Urinary bladder (tissue), 4 donors: ENCODE measurements at places on chromosomes 2 and 18.

DNA sequence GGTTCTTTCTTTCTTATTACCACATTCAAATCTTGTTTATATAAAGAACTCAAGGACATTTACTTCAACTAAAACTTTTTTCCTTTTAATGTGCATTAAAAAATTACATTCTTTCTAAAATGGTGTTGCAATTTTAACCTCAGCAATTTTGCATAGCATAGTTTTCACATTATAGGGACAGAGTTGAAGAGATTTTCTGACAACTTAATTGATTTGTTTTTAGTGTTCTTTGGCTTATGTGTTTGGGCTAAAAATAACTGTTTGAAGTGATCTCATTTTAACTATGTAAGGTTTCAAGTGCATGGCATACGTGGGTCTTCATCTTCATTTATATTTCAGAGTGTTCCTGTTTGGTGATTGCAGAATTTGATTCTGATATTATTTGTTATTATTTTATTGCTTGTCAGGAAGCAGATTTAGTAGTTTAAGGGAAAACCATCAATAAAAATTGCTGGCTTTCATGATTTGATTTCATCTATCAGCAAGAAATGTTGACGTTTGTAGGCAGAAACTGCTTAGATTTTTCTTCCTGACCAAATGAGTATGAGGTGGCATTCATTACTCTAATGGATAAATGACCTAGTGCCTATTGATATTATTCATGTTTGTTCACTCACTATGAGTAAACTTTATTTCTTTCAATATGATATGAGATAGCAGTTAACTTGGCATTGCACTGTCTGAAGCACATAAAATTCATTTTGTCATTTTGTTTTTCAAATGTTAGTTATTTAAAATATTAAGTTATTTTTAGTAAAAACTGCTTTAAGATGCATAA is 398.4 kb downstream of the NUP35 start:
- DNase-seq: no peak

GRCh38 chr2:241989074-241989473 is 119.5 kb downstream of the RTP5 start:
- no peak for DNase-seq

DNA sequence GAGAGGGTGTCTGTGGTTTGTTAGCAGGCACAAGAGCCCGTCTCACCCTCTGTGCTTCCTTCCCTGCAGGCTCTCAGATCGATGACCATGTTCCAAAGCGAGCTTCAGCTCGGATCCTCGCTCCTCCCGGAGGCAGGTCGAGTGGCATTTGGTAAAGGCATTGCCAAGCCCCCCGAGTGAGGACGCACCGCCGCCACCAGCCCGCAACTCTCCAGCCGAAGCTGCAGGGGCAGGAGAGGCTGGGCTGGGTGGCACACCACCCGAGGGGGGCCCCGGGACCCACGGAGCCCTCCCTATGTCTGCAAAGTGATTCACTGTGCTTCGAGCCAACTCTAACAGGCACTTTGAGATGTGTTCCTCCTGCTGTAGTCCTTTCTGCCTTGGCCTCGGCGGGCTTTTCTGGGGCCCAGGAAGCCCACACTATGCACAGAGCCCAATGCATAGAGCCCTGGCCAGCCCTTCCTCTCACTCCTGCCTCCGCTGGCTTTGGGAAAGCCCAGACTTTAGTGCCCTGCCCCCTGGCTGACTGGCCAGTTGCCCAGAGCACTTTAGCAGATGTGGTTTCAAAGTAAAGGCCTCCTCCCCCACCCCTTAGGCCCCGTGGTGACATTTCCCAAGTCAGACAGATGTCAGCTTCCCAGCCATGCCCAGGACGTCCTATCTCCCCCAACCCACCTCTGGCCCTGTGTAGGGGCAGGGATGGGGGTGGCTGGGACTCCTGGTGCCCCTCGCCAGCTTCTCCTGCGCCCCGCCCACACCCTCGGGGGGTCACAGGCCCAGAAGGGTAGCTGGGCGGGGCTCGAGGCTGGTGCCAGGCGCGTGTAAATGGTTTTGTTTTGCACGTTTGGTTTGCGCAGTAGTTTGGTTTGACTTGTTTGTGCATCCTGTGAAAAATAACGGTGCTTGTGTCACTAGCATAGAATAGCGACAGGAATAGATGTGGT is 23.3 kb upstream of the MAPRE3 start:
- no peak for DNase-seq

GRCh38 chr18:36534154-36534688 is 236.7 kb downstream of the FHOD3 start:
- no peak for DNase-seq

GRCh38 chr2:240303896-240304745 is 131.3 kb upstream of the GPC1 start:
- DNase-seq: no peak

GRCh38 chr18:39561126-39561525 is 1995.5 kb upstream of the CELF4 start:
- DNase-seq: no peak

DNA sequence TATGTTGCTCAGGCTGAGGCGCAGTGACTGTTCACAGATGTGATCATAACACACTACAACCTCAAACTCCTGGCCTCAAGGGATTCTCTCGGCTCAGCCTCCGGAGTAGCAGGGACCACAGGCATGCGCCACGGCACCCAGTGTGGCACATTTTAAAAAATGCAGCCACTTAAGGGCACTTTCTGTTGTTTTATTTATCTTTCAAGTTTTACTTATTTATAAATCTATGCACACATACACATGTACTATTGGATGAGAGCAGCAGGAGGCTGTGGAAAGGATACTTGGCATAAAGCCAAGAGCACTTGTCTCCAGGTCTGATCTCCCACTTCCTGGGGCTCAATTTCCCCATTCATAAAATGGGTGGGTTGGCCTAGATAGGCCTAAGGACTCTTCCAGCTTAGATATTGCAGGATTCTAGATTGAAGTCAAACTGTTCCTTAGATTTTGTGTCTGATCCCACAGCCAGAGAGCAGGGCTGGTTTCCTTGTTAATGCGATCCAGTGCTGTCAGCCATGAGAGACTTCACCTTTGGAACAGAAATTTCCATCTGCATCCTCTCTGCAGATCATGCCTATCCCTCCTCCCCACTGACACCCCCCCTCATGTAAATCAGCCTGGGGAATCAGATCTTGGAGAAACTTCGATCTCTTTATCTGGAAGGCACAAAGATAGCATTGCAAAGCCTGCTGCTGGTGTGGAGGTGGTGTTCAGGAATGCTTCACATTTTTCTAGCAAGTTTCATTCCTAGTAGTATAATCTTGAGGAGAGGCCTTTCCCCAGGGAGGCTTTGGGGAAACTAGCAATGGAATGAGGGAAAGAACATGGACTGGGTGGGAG is 24.7 kb downstream of the PCBP1 start:
- DNase-seq: no peak

GRCh38 chr2:230226051-230226551 is 565 bp downstream of the SP140 start:
- no peak for DNase-seq

- no peak for DNase-seq
These were observed 56.2 kb downstream of the CYP27C1 start for GRCh38 chr2:127163921-127164320.

DNA sequence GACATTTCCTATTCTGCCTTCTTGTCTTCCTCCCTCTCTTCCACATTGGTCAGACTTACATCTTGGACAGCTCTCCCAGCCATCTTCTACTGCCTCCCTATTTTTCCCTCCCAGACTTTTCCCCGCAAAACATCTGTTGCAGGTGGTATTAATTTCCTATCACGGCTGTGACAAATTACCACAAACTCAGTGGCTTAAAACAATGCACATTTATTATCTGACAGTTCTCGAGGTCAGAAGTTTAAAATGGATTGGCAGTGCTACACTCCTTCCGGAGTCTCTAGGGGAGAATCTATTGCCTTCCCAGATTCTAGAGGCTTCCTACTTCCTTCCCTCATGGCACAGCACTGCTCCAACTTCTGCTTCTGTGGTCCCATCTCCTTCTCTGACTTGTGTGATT is 33.3 kb downstream of the STRADB start:
- DNase-seq: no peak

DNA sequence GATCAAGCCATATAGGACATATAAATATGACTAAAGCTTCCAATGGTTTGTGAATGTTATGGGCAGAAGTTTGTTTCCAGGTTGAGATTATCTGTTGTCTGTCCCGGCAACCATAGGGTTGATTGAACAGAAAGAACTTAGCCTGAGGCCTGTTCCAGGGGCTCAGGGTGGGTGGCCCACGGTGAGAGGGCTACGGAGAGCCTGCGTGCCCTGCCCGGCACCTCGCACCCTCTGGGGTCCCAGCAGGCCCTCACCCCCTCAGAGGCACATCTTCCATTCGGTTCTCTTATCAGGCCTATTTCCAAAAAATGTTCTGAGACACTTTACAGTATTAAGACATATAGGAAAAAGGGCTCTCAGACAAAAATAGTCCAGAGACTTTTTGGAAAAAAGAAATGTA is 40.4 kb upstream of the LDLRAD4 start:
- DNase-seq: no peak

- no peak for DNase-seq
These were observed 28.2 kb downstream of the CDKL4 start for GRCh38 chr2:39215545-39215944.

- DNase-seq: peak; percentile 48
These were observed 62.9 kb downstream of the ZNF521 start for GRCh38 chr18:25289001-25289631.

DNA sequence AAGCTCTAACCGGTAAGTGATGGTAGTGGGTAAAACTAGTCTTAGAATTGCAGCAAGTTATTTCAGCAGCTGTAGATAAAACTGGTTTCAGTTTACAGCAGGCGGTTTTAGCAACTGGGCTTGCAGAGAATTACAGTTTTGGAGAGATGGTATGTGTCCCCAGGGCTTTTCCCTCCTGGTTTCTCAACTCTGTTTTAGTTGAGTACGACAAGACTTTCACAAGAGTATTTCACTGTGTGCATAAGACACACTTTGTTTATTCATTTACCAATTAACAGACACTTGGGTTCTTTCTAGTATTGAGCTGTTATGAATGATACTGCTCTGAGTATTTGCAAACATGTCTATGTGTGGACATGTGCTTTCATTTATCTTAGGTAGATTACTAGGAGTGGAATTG is 65.6 kb upstream of the RFX8 start:
- no peak for DNase-seq

GRCh38 chr18:62786689-62787088 is 71.3 kb downstream of the PHLPP1 start:
- DNase-seq: no peak

GRCh38 chr2:35933031-35933430 is 422.5 kb upstream of the CRIM1 start:
- no peak for DNase-seq

DNA sequence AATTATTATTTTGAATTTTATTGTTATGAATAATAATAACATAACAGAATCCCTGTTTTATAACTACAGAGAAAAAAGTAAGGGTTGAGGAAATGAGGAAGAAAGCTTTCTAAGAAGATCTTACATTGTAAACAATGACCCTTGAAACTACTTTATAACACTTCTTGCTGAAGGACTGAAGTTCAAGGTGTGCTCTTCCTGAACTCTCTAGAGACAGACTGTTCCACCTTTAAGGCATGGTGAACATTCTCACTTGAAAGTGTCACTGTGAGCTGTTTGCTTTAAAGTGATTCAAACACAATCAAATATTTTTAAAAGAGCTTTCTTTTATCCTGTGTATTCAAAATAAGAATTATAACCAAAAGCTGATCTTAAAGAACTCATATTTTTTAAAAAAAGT is 131.5 kb downstream of the DNAH7 start:
- no peak for DNase-seq

GRCh38 chr2:148654435-148654834 is 9.9 kb downstream of the EPC2 start:
- DNase-seq: no peak

DNA sequence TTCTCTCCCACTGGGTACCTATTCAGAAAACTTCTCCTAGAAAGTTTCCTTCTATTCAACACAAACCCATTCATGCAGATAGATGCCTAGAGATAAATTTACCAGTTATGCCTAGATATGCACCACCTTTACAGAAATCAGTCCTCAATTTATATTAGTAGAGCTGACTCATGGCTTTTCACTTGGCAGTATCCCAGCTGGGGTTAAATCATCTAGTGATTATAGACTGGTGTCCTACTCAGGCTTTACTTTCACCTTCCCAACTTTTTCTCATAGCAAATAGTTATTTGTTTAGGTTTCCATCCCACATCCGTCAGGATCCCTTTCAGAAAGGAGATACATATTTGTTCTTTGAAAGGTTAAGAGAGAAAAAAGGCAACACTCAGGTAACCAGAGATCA is 124.5 kb downstream of the AQP4 start:
- DNase-seq: no peak

- no peak for DNase-seq
These were observed 35.9 kb downstream of the C1QL2 start for GRCh38 chr2:119122663-119123062.

DNA sequence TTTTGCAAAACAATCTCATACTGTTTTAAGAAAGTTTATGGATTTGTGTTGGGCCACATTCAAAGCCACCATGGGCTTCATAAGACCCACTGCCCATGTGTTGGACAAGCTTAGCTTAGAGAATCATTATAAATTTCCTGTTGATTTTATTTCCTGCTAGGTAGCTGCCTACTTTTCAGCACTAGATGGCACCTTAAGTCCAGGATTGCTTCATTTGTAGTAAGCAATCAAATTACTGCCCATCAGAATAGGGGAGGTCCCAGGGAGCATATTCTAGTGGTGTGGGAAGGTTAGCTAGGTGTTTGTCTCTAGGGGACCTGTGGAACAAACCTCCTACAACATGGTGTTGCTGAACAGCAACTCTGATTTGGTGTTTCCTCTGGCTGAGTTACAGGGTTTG is 11.0 kb upstream of the DCDC2C start:
- no peak for DNase-seq

GRCh38 chr2:196177124-196177523 is 5.7 kb upstream of the STK17B start:
- DNase-seq: no peak

GRCh38 chr2:54081574-54081973 is 33.8 kb upstream of the ACYP2 start:
- no peak for DNase-seq

DNA sequence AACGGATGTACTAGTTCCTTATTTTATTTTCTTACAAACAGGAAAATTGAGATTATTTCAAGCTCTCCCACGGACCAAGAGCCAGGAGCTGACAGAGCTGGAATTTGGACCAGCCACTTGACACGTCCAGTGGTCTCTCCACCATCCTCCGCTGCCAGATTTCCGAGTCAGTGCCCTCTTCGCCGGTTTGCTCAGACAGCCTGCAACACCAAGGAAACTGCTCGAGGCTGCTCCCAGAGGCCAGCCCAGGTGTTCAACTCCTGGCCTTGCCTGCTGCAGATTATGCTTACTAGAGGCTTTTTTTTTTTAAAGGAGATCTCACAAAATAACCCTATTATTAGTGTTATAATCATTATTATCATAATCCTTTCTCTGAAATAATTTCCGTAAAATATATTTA is 779.8 kb downstream of the RNF144A start:
- DNase-seq: no peak

- DNase-seq: no peak
These were observed 156.5 kb downstream of the ARL6IP6 start for GRCh38 chr2:152874955-152875354.

DNA sequence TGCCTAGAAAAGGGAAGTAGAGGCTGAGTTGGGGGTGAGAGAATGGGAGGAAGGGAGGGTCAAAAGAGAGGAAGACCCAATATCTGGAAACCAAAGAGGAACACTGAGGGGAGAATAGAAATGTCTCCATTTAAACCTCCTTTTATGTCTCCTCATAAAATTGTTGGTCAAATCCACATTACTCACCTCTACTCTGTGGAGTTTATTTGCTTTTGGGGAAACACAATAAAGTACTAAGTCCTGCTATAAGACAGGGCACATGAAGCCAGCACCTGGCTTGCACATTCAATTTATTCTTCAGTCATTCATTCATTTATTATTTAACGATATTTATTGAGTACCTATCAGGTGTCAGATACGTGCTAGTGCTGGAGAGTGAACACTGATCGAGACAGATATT is 60.3 kb upstream of the NFE2L2 start:
- no peak for DNase-seq
